ENCODE measurements at places on chromosomes 6 and 20. TPM values are rescaled to one million over a fixed set of nuclear protein-coding genes. Genes with fewer than 3 reads are reported as not detected.

The HTR1E gene
- total RNA-seq, result not detected

The PROKR2 gene
- not detected for total RNA-seq

The C6orf120 gene
- total RNA-seq, result 46.2 TPM

The XKR7 gene
- not detected for total RNA-seq

The HLA-DRA gene
- not detected for total RNA-seq

The AKIRIN2 gene
- 30.3 TPM for total RNA-seq
